Muscle of arm (tissue), 14 donors: ENCODE measurements at places on chromosomes 11 and 22.
A peak's percentile ranks its signal among the peaks of the same experiment; 100 is the strongest.

DNA sequence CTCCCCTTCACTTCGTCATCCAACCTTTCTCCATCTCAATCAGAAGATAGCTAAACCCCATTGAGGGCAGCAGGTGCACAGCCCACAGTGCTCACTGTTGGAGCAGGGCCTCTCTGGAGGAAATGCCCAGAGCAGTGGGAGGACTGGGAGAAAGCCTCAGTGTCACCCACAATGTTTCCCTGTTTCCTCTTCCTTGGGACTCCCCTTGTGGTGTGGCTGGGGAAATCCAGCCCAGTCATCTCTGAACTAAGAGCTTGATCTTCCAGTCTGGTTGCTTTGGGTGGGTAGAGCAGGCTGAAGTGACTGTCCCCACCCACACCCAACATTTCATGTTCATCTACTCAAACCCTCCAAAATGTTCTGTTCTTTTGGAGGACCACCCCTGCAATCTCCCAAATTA is 29.8 kb upstream of the EED start:
- DNase-seq, result no peak

DNA sequence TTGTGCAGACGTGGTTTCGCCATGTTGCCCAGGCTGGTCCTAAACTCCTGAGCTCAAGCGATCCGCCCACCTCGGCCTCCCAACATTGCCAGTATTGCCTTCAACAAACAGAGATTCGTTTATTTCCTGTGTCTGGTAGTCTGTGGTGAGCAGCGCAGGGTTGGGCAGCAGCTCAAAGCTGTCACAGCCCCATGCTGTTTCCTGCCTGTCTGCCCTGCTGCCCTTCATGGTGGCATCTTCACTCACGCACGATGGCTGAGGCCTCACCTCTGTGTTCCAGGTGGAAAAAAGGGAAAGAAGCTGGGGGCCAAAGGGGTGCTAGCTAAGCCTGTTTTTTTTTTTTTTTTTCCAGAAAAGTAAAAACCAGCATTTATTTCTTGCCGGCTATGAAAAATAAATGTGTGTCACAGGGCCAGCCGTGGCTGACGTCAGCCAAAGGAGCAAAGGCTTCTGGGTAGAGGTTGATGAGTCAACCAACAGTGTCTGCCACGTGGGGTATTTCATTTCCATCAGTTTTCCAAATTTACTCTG is 28.8 kb downstream of the TBC1D22A start:
- DNase-seq, result no peak

GRCh38 chr22:47393191-47393590 is 630.7 kb downstream of the TBC1D22A start:
- DNase-seq, result no peak

- no peak for DNase-seq
Observed at GRCh38 chr11:129283141-129283540, 91.0 kb upstream of the ARHGAP32 start.

- DNase-seq, result peak; percentile 54
Observed at GRCh38 chr11:10568486-10568941, at the start of gene LYVE1. Gene LYVE1, minus strand, starts transcription at chr11:10568665. Its CDS starts 133 bp downstream, at chr11:10568532.

GRCh38 chr22:26777156-26777801 is 119.9 kb downstream of the MIAT start:
- no peak for DNase-seq

DNA sequence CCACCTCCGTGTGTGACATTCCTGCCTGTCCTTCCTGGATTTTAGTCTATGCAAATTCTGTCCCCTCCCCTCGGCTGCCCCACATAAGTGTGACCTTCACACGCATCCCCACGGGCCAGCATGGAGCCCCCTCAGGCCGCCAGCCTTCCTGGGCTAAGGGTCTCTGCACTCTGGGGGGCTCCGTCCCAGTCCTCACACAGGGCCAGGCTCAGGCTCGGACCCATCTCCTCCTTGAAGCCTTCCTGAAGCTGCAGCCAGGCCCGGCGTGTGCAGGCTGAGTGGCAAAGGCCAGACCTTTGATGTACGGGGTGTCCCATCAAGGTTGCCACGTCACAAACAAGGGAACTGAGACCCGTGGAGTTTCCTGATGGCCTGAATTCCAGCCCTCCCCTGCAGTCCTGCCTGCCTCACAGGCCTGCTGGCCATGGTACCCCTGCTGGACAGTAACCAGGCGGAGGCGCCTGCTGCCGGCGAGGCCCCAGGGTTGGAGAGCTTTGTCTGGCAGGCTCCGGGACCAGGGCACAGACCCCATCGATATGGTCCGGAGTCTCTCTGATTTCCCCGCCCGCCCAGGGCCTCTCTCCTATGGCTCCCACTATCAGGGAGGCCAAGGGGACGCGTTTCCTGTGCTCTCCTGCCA is 791.7 kb downstream of the BRD1 start:
- no peak for DNase-seq

- no peak for DNase-seq
Observed at GRCh38 chr11:23789200-23789853, 707.5 kb upstream of the LUZP2 start.

DNA sequence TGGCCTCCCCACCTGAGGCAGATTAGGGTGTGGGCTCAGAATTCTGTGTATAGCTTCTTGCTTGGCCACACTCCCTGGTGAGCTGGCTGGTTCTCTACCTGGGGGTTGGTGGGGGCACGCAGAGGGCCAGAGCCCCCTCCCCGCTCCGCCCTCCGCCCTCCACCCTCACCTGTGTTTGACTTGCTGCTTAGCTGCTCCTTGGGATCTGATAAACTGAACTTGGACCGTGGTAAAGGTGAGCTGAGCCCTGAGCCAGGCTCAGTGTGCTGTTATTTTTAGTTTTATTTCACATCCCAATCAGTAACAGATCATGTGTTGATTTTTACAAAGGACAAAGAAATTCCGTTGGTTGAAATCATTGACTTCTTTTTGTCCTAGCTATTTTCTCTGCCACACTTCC is 2.0 kb downstream of the OVOL1 start:
- no peak for DNase-seq

DNA sequence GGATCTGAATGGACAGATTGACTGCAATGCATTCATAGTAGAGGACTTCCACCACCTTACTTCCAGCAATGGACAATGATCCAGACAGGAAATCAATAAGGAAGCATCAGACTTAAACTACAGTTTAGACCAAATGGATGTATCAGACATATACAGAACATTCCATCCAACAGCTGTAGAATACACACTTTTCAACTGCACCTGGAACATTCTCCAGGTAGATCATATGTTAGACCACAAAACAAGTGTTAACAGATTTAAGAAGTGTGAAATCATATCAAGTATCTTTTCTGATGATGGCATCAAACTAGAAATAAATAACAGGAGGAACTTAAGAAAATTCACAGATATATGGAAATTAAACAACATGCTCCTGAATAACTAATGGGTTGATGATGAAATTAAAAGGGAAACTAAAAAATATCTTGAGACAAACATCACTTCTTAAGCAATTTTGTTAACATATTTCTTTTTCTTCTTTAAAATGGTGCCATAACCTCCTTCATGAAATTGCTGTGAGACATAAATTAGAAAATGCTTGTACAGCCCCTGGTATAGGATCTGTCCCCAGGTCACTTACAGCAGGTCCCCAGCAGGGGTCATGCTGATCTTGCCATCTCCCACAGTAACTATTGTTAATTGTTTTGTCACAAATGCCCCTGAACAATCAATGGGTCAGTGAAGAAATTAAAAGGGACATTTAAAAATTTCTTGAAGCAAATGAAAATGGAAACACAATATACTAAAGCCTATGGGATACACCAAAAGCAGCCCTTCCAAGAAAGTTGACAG is 100.0 kb upstream of the OR4B1 start:
- no peak for DNase-seq

DNA sequence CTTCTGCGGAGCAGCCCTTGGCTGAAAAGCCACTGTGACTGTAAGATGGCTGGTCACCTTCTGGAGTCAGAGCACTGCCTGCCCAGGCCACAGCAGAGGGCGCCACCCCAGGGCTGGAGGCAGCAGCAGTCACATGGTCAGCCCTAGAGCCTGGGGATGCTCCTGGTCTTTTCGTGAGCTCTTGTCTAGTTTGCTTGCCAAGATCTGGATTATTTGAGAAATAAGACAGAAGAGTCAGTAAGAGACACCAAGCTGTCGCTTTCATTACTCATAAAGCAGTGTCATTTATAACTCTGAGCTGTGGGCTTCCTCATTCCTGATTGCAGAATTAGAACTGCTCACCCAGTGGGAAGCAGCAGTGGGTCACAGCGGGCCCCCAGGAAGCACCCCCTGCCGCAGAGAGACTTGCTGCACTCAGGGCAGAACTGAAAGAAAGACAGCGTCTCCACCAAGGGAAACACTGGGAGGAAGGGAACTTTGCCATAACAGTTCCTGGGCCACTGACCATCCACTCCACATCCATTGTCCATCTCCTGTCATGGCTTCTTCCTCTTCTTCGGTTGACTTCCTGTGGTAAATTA is 56.7 kb downstream of the PPP6R2 start:
- DNase-seq, result peak; percentile 15

DNA sequence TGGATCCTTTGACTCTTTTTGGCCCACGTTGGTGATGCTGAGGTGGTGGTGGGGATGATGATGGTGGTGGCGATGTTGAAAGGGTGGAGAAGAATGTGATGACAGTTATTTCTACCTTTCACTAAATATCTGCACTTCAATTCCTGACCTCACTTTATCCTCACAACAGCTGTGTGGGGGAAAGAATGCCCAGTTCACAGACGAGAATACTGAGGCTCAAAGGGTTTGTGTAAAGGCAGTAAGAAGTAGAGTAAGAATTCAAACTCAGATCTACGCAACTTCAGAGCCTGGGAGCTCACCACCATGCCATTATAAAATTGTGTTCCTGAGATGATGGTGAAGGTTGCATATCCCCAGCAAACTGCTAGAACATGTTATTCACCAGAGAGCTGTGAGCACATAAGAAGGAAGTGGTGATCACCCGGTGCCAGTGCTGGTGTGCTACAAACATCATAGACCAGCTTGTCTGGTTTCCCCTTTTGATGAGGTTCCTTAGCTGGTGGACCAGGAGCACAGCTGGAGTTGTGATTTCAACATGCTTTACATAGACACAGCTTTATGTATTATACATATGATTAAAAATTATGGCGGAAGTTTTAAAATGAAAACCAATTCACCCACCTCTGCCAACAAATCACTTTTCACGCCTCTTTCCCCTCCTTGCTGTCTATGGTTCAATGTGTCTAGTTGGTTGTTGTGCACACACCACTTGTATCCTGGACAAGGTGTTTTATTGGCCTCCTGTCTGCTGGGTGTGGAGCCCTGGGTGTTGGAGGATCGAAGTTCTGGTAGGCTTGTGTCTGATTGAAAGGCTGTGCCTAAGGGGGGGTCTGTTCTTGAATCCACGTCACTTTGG is 6.2 kb downstream of the ST14 start:
- no peak for DNase-seq

DNA sequence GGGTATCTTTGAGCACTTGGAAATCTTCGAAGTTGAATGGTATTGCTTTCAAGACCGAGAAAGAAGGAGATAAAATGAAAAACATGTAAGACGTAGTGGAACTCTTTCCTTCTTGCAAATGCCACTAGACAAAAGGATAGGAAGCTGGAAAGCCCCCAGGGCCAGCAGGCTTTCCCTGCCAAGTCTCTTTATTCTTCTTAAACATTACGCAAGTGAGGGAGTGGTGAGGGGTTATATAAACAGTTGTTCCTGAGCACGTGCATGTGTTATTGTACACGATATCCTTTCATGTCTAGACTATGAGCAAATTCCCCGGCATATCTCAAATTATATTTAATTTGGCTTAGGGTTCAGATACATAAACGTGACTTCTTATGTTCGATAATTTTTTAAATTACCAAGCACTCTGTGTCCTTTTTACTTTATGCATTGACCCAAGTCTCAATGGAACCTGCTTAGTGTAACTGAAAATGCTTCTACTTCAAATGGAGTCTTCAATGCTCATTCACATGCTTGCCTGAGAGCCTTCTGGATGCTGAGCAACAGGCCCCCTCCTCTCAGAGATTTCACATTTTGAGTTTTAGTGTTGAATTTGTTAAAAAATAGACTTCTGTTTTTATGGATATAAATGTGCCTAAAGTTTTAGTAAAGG is 59.0 kb downstream of the PPP2R1B start:
- DNase-seq, result no peak

DNA sequence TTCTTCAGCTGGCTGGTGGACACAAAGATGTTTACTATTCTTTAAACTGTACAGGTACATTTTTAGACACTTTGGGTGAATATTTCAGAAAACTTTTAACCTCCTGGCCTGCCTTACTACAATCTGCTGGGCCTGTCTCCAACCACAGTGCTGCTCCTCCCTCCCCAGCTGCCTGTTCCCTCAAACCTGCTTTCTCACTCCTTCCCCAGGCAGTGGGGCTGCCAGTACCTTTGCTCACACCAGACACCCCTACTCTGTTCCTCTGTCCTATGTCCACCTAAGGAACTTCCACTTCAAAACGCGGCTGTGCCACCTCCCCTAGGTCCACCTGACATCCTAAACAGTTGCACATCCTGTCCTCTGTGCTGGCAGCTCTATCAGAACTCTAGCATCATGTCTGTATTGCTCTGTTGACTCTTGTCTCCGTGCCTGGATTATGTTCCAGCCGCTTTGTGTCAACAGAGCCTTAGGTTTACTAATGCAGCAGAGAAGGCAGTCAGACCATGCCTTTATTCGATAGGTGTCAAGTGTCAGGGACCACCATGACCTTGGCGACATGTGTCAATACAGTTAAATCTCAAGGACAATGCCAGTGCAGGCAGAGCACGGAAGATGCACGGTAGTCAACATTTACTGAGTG is 13.4 kb downstream of the ZP1 start:
- no peak for DNase-seq

DNA sequence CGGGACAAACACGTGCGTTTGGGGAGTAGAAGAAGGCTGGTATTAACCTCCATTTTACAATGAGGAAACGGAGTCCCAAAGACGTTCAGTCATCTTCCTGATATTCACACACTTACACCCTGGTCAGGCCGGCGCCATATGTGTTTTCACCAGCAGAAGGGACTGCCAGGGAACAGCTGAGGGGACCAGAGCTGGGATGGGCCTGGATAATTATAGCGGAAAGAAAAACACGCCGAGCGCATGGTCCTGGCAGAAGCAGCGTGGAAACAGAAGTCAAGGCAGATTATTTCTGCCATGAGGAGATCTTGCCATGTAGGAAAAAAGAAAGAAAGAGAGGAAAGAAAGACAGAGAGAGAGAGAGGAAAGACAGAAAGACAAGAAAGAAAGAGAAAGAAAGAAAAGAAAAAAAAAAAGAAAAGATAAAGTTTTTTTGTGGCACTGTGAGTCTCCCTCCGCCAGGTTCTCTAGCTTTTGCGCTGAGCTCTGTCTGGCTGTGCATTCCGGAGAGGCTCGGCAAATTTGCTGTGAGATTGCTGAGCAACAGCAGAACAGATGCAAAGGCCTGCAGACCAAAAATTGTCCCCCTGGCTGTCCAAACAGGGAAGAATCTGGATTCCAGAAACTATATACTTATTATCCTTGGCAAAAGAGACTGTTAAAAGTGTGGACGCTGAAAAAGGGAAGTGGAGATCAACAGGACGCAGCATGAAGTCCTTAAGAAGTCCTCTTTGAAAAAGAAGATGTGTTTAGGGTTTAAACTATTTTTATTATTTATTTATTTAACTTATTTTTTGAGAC is 1.3 kb upstream of the UCP2 start:
- no peak for DNase-seq

GRCh38 chr11:40732132-40732531 is 727.3 kb downstream of the LRRC4C start:
- DNase-seq, result peak; percentile 18

GRCh38 chr11:47288066-47288465 is 18.1 kb downstream of the MADD start:
- no peak for DNase-seq

- peak; percentile 8 for DNase-seq
Observed at GRCh38 chr22:44931077-44931540, 78.7 kb downstream of the PHF21B start.
